ENCODE measurements at places on chromosomes 2 and 18.

DNA sequence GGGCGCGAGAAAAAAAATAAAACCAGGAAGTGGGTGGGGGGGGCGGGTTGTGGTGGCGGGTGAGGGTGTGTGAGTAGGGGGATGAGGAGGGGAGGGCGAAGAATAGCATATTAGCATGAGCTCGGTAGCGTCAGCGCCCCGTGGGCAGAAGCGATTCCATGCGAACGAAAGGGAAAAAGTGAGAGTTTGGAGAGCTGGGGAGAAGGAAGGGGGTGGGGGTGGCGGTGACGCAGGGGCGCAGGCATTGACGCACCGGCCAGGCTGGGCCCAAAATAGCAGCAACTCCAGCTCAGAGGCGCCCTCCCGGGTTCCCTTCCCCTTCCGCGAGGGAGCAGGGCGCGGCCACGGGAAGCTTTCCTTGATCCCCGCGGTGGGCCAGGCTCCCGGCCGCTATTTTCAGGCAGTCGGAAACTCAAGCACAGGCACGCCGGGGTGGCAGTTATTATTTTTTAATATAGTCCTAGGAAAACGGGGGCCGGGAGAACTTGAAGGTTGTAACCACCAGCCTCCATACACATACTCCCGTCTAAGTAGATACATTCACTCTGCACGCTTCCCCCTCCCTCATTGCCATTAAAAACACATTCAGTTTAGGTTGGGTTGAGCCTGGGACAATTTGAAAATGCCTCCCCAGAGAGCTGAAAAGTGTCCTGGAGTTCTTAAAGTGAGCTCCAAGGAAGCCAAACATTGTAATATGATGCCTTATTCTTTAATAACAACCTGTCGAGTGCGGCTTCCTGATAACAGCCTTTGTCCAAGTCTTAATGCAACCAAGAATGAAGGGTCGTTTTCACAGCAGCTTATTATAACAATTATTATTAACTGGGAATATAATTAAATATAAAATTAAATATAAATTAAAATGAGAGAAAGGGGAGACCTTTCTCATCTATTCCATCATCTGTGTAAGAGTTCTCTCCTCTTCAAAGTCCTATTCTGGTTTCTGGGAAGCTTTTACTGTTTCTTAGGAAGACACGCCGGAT is 2.3 kb upstream of the NR4A2 start:
- peak; percentile 95 for DNase-seq

DNA sequence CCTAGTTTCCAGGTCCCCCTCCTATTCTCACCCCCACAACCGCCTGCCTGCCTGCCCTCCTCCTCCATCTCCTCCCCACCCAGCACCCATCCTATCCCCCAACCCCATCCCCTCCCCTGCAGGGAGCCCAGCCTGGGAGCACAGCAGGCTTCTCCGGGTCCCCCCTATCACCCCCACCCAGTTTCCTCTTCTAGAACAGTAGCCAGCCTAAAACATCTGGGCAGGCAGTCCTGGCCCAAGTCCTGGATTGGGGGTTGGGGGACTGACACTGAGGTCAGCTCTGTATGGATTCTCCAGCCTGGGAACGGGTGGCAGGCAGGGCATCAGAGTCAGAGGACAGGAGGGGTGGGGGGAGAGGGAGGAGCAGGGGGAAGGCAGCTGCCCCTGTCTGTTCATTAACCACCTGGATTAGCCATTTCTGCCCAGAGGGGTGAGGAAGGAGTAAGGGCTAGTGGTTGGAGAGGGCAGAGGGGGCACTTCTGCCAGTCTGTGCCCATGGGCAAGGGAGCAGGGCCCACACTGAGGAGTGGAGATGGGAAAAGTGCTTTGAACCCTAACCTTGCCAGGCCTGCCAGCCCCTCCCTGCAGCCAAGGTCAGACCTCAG is 60.0 kb downstream of the TNS1 start:
- peak; percentile 90 for DNase-seq

GRCh38 chr2:149972066-149972465 is 384.5 kb upstream of the MMADHC start:
- no peak for DNase-seq

GRCh38 chr2:238597638-238598528 is 171.2 kb downstream of the ASB1 start:
- no peak for DNase-seq

DNA sequence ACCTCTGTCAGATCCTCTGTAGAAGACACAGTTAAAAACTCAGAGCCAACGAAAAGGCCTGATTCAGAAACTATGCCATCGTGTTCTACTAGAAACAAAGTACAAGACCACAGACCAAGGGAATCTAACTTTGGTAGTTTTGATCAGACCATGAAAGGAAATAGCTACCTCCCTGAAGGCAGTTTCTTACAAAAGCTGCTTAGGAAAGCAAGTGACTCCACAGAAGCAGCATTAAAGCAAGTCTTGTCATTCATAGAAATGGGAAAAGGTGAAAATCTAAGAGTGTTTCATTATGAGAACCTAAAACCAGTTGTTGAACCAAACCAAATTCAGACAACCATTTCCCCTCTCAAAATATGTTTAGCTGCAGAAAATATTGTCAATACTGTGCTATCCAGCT is 58.2 kb downstream of the FSIP2 start:
- no peak for DNase-seq

DNA sequence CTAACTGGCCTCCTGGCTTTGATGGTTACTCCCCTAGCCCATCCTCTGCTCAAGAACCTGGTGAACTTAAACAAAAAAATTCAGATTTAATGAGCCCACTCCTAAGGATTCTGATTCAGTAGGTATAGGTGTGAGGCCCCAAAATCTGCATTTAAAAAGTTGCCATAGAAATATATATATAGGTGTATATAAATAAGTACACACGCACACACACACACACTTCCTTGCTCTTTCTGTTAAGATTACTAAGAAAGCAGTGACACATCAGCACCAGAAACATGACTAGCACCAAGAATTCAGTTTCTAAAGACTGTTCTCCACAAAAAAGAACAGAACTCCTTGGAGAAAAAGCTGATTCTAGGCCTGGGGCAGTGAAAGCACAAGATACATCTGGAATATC is 17.8 kb downstream of the EML6 start:
- DNase-seq: no peak

- no peak for DNase-seq
Observed at GRCh38 chr2:183348492-183348891, 224.2 kb downstream of the NUP35 start.

Measured in right lobe of liver (tissue), 6 donors.